ENCODE measurements at places on chromosomes 2 and 18.

- DNase-seq, result no peak
Measured at GRCh38 chr18:2466978-2467377, 104.3 kb downstream of the METTL4 start.

DNA sequence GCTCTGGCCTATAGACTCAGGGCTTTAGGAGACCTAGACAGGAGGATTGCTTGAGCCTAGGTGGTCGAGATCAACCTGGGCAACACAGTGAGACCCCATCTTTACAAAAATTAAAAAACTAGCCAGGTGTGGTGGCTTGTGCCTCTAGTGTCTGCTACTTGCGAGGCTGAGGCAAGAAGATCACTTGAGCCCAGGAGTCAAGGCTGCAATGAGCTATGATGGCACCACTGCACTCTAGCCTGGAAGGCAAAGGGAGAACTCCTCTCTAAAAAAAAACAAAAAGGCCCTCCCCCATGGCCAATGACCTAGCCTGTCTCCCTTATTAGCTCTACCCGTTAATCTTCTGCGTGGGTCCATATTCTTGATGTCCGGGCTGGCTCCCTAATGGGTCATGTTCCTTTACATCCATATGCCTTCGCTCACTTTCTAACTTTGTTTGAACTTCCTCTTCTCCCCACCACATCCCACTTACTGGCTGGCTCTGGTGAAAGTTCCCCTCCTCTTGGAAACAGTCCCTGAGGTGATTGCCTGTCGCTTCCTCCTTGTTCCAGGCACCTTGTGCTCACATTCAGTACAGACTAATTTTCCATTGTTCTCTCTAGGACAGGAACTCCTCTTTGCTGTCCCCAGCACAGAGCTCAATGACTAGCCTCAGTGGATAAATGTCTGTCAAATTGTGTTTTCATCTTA, 103.0 kb downstream of the AFF3 start:
- DNase-seq, result no peak

DNA sequence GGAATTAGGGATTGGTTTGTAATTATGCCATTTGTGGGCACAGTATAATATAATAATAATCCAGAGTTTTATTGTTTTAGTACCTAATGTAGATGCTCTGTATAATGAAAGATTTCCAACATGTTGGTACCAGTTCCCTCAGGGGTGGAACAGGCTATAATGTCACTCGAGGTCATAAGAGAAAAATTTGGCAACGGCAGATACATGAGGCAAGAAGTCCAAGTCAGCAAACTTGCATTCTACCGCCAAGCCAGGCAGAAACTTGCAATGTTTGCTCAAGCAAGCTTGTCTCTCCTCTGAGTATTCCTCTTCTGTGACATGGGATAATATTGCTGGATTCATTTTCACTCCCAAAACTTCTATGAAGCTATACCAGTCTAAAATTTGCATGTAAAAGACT, 520.0 kb upstream of the SALL3 start:
- DNase-seq, result no peak

GRCh38 chr2:84646514-84646913, 130.2 kb downstream of the DNAH6 start:
- no peak for DNase-seq

DNA sequence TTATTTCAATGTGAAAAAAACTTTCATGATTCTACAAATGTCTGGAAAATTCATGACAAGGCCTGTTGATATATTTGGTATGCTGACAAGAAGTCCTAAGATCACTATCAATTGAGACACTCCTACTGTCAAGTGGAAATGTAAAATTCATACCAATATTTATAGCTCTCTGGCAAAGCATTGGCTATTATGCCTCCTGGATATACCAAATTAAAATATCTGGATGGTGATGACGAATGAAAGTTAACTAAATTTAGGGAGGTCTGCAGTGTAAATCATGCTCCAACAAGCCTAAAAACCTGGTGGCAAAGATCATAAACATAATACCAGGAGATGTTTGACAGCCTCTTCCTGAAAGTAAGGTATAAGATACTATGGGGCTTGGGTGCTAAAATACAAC, 41.1 kb upstream of the TCF4 start:
- no peak for DNase-seq

GRCh38 chr2:59000796-59001195, 759.7 kb upstream of the FANCL start:
- DNase-seq, result no peak

DNA sequence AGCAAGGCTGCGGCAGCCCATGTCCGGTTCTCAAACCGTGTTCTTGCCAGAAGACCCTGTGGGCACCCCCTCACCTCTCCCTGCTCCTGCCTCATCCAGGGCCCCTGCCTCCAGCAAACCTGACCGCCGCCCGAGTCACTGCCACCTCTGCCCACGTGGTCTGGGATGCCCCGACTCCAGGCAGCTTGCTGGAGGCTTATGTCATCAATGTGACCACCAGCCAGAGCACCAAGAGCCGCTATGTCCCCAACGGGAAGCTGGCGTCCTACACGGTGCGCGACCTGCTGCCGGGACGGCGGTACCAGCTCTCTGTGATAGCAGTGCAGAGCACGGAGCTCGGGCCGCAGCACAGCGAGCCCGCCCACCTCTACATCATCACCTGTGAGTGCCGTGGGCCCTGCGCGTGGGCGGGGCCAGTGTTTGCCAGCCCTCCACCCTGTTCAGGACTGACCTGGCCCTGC, 32.2 kb downstream of the MTERF4 start:
- DNase-seq, result no peak

GRCh38 chr2:42897358-42897757, 105.0 kb upstream of the HAAO start:
- no peak for DNase-seq

DNA sequence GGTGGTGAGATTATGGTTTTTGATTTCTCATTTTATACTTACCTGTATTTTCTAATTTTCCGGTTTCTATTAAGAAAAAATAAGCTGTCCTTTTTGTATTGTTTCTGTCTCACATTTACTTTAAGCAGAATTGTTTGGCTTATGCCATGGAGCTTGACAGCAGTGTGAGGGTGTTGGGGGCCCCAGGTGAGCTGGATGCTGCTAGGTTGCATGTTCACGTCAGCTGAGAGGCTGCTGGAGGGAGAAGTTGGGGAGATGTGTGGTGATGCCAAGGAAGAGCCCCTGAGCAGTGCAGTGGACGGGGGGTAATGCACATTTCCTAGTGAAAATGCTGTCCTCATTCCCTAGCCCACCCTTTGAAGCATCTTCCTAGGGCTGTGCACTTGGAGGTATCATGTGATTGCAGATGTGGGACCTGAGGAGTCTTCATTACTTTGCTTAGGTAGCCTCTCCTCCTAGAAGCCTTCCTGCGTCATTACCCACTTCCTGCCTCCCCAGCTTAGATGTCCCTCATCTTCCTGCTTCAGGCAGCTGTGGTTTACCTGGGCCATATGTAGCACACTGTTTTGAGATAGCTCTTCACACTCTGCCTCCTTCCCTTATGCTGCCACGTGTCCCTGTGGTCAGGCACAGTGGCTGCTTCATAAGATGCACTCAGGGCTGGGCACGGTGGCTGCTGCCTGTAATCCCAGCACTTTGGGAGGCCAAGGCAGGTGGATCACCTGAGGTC, 16.2 kb downstream of the ATG16L1 start:
- peak; percentile 58 for DNase-seq

DNA sequence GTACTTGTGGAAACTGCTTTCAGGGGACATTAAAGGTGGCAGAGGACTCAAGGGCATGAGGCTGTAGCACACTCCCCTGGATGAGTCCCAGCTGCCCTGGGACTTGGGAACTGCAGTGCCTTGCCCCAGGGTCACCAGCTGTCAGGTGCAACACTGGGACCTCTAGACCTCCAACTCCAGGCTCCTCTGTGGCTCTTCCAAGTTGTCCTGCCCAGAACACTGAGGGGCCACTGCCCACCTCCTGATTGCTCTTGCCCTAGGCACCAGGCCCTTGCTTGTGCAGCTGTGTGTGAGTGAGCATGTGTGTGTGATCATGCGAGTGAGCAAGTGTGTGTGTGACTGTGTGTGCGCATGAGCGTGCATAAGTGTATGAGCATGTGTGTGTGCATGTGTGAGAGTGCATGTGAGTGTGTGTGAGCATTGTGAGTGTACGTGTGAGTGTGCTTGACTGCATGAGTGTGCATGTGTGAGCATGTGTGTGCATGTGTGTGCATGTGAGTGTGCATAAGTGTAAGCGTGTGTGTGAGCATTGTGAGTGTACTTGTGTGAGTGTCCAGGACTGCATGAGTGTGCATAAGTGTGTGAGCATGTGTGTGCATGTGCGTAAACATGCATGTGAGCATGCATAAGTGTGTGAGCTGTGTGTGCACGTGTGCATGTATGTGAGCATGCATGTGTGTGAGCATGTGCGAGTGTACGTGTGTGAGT, 301.5 kb downstream of the NDUFA10 start:
- DNase-seq, result no peak

DNA sequence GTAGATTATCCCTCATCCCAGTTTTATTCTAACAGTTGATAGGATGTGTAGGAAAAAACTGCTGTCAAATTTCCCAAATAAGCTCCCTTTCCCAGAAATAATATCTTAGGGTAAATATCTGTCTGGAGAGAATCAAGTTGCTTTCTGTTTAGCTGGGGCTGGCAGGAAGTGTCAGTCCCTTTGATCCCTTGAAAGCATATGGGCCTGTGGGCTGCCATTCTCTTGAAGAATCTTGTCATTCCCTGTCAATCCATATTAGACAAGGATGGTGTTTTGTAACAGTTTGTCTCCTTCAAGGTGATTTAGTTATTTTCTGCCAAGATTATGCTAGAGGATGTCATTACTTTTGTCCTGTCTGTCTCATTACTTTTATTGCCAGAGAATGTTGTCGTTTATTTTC, 37.1 kb upstream of the UBE2E3 start:
- DNase-seq, result no peak

DNA sequence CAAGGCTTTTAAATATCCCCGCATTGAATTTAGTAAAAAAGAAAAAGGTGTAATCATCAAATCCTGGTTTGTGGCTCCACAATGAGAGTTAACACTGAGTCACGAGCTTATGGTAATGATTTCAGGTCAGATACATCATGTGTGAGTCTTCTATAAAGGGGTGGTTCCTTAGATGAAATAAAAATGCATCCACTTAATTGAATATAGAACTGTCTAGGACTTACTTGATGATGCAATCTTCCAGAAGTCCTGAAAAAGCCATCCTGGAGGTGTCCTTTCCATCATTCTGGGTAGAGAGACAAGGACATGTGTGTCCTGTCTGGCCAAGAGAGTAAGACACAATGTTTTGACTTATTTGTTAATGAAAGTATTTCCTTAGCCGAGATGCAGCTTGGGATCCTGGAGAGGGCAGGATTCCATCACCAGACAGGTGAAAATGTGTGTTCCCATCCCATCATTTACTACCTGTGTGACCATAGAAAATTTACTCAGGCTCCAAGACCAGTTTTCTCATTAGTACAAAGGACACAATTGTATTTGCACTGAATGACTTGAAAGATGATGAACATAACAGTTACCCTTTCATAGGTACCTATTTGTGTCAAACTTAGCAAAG, 1539.8 kb upstream of the PIK3C3 start:
- no peak for DNase-seq

- no peak for DNase-seq
Measured at GRCh38 chr2:179440642-179441251, 176.1 kb upstream of the SESTD1 start.

DNA sequence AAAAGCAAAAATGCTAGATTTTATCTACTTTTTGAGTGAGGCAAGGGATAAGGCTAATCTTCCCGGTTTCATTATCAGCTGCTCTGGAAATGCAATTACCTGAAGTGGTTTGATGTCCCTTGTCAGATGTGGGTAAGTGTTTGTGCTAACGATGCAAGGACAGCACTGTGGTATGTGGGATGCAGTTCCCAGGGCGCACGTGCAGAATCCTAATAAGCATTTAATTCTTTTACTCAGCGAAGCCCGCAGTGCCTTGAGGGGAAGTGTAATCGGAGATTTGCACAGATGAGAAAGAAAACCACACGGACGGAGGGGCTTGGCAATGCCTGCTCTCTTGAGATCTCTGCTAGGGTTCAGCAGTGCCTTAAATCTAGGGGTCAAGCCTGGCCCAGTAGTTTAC, 108.5 kb upstream of the LYPD6 start:
- DNase-seq, result no peak

- DNase-seq, result no peak
Measured at GRCh38 chr2:62362561-62362960, 143.4 kb downstream of the TMEM17 start.

- DNase-seq, result no peak
Measured at GRCh38 chr18:56168049-56168781, 470.2 kb downstream of the TXNL1 start.

- DNase-seq, result no peak
Measured at GRCh38 chr2:24676493-24676892, 116.7 kb downstream of the PTRHD1 start.

- no peak for DNase-seq
Measured at GRCh38 chr2:120750488-120751210, 15.0 kb downstream of the GLI2 start.

DNA sequence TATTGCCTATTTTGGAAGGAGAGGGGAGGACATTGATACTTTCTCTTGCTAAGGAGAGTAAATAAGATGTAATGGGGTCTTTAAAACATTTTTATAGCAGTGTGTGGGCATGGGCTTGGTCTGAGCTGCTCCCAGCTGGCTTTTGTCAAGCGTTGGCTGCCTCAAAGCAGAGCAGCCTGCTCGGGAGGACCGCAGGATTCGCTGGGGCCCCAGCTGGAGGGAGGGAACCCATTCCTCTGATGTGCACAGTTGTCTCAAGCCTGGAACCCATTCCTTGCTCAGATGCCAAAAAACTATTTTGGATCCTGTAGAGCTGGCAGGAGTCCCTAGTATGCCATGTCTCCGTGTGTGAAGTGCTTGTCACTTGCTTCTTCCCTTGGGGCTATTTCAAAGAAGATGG, 59.4 kb upstream of the RMDN2 start:
- DNase-seq, result no peak

DNA sequence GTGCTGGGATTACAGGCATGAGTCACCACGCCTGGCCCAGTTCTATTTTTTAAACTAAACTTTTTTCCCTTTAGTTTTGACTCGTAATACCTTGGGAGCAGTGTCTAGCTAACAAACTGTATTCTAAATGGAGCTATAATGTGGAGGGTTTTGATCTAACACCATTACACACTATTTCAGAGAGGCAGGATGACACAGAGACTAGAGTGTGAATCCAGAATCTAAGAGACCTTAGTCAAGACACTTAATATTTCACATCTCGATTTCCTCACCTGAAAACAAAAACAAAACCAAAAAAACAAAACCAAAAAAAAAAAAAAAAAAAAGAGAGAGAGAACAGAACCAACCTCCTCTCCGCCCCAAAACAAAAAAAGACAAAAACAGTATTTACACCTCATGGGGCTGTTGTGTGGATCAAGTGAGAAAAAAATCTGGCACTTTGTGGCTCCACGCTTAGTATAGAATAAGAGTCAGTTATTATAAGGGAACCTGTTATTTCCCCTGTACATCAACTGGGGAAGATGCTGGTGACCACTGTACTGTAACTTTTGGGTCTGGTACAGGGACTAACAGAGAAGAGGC, 31.3 kb downstream of the DARS1 start:
- no peak for DNase-seq

DNA sequence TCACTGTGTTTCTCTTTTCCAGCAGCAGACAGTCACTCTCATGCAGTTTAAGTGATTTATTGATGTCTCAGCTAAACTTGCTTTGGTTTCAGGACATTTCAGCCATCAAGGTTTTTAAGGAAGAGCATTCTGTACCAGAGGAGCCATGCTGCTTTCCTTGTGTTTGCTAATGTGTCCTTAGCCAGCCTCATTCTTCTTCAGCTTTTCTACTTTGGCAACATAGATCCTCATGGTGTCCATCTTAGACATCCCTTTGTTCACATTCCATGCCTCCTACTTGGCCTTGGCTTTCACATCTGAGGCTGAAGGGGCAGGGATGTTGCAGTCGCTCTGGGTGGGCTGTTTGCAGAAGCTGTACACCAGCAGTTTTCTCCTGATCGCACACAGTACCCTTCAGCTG, 68.2 kb downstream of the OTX1 start:
- DNase-seq, result no peak

- DNase-seq, result no peak
Measured at GRCh38 chr18:474416-474815, 26.1 kb downstream of the COLEC12 start.
